ENCODE measurements at places on chromosomes 11 and 22. TPM values are rescaled to one million over a fixed set of nuclear protein-coding genes. Genes with fewer than 3 reads are reported as not detected.
A peak's percentile ranks its signal among the peaks of the same experiment; 100 is the strongest.

GRCh38 chr22:25780673-25781072 lies 38.7 kb downstream of the MYO18B start:
- DNase-seq: peak; percentile 68

DNA sequence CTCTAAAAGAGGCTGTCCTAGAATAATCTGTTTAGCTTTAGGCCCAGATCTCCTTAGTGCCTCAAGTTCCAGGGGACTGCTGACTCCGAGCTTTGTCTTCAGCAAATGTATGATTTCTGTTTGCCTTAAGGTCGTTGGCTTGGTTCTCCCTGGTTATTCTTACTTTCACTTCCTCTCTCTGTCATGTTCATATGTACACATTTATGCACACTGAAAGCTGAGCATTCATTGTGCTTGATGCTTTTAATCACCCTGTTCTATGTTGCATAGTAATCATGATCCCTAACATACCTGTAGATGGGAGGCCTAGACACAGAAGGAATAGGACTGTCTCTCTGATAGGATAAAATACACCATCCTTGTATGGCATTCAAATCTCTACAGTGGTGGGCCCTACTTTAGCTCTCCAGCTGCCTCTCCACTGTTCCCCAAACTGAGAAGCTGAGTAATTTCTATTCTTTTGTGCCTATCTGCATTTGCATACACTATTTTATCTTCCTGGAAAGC lies 7.2 kb downstream of the PPFIBP2 start:
- no peak for DNase-seq

- DNase-seq: peak; percentile 28
Observed at GRCh38 chr11:34525888-34526657, 12.5 kb upstream of the ELF5 start.

DNA sequence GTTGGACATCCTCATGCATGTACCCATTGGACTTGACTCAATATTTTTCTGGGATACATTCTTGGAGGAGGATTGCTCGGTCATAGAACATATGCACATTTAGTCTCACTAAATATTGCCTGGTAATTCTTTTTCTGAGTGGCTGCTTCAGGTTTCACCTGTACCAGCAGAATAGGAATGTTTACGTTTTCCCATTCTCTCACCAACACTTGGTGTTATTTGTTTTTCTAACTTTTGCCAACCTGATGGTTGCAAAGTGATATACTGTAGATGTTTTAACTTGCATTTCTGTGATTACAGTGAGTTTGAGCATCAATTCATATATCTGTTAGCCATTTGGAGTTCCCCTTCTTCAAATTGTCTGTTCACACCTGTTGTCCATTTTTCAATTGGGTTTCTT lies 1.3 kb upstream of the MRGPRD start:
- no peak for DNase-seq

DNA sequence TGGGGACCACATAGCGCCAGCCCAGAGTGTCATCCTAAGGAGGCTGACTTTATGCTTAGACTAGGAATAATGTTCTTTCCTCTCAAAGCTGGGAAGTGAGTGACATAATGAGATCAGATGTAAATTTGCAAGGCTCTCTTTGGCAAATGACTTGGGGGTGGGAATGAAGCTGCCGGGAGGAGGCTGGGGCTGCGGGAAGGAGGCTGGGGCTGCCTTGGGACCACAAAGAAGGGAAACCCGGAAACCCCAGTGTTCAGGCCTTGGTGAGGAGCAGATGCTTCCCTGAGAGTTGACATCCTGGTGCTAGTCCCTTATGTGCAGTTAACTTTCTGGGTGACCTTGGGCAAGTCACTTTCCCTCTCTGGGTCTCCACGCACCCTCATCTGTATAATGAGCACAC lies 182.0 kb downstream of the CHST1 start:
- DNase-seq: no peak

DNA sequence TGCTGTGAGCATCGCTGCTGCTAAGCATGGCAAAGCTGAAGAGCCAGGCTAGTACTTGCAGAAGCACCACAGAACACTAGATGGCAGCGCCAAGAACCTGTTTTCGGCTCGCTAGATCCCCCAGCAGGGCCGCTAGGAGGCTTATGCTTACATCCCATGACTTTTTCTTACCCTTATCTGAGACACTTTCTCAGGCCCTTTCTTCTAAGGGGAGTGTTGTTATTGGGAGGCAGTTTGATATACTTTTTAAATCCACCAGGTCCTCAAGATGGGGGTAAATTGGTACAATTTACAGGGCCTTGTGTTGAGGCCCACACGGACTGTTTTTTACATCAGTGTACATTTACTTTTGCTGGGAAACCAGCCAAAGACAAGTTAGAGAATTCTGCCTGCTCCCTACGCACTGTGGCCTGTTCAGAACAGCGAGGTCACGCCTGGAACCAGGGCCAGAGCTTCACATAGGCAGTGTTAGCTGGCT lies 4.0 kb downstream of the TRIM6 start:
- DNase-seq: peak; percentile 76

- DNase-seq: no peak
Observed at GRCh38 chr22:49236541-49237075, 591.1 kb downstream of the BRD1 start.

DNA sequence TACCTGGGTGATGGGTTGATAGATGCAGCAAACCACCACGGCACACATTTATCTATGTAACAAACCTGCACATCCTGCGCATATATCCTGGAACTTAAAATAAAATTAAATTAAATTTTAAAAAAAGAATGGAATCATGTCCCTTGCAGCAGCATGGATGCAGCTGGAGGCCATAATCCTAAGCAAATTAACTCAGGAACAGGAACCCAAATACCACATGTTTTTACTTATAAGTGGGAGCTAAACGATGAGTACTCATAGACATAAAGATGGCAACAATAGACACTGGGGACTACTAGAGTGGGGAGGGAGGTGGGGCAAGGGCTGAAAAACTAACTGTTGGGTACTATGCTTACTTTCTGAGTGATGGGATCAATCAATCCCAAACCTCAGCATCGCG lies 40.9 kb downstream of the CWC15 start:
- DNase-seq: no peak

- DNase-seq: no peak
Observed at GRCh38 chr22:44519886-44520285, 21.9 kb upstream of the RTL6 start.

DNA sequence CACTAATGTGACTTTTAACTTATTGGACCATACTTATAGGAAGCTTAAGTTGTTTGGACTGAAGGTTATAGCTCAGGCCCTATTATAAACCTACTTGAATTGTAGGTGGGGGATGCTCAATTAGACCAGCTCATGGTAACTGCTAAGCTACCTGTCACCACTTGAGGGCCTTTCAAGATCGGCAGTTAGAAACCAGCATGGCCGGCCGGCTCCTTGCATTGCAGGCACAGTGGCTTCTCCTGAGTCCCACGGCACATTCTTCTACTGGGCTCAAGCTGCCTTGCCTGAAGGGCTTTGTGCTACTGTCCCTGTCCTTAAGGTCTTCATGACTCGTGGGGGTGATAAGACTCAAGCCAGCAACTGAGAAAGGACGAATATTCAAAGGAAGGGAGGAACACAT lies 70.8 kb downstream of the TBC1D22A start:
- DNase-seq: peak; percentile 36

The GNAZ gene
- total RNA-seq: 8.0 TPM

The ADAMTS15 gene
- 0.99 TPM for total RNA-seq

The OR8G1 gene
- total RNA-seq: not detected

Measured in A673 (cell line).